ENCODE measurements at places on chromosomes 5 and 9. TPM values are rescaled to one million over a fixed set of nuclear protein-coding genes. Genes with fewer than 3 reads are reported as not detected.

GRCh38 chr9:137459601-137460362 lies 648 bp upstream of the NSMF start:
- H3K27me3 ChIP-seq: no peaks in the 10 kb centered on the region
- no peak for DNase-seq
- H3K36me3 ChIP-seq: peaks cover 7% of the 10 kb centered on the region
- peak overlapping the region; percentile 14 for H3K4me3 ChIP-seq

Gene TMEM267
- total RNA-seq: 6.2 TPM

GRCh38 chr5:143177263-143177983 lies 226.1 kb downstream of the NR3C1 start:
- no peak overlapping the region for H3K4me3 ChIP-seq
- DNase-seq: no peak
- H3K27ac ChIP-seq: no peak overlapping the region
- H3K4me1 ChIP-seq: peaks cover 5% of the 10 kb centered on the region
- H3K27me3 ChIP-seq: no peaks in the 10 kb centered on the region

- no peaks in the 10 kb centered on the region for H3K27me3 ChIP-seq
- no peaks in the 10 kb centered on the region for H3K4me1 ChIP-seq
- H3K4me3 ChIP-seq: no peak overlapping the region
- no peak for DNase-seq
Measured at GRCh38 chr9:86452201-86452828, 98.1 kb upstream of the TUT7 start.

Gene SMIM33
- not detected for total RNA-seq

Gene CTNND2
- 13.8 TPM for total RNA-seq

DNA sequence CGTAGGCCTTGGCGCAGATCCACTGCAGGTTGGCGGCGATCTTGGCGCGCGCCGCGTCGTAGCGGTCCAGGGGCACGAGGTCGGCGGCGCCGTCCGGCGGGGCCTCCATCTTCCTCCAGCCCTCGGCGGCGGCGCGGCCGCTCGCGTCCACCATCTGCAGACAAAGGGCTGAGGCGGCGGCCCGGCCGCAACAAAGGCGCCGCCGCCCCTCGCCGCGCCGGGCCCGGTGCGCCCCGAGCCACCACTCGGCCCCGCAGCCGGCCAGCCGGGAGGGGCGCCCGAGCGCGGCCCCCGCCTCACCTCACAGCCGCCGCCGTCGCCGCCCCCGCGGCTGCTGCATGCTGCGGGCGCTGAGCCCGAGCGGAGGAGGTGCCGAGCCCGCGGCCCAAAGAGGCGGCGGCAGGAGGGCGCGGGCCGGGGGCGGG lies 328 bp downstream of the CAMSAP1 start:
- peak overlapping the region; percentile 67 for H3K27ac ChIP-seq
- DNase-seq: no peak
- peak overlapping the region; percentile 68 for H3K4me3 ChIP-seq
- peaks cover 14% of the 10 kb centered on the region for H3K4me1 ChIP-seq
- peaks cover 2% of the 10 kb centered on the region for H3K36me3 ChIP-seq
- peaks cover 3% of the 10 kb centered on the region for H3K27me3 ChIP-seq

DNA sequence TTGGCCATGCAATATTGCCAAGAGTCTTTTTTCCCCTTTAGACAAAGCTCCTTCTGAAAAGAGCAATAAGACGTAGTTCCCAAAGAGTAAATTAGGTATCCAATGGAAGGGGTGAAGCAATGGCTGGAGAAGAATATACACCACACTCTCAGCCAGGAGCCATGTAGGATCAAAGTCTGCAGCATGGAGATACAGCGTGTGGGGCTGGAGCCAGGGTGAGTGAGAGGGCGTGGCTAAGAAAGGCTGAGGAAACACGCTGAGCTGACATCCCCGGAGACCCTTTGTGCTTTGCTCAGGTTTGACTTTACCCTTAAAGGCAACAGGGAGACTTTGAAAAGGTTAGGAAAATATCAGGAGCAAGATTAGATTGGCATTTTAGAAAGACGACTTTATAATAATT lies 87.1 kb upstream of the ELL2 start:
- no peaks in the 10 kb centered on the region for H3K27me3 ChIP-seq
- DNase-seq: no peak
- no peak overlapping the region for H3K4me3 ChIP-seq
- H3K36me3 ChIP-seq: no peaks in the 10 kb centered on the region

DNA sequence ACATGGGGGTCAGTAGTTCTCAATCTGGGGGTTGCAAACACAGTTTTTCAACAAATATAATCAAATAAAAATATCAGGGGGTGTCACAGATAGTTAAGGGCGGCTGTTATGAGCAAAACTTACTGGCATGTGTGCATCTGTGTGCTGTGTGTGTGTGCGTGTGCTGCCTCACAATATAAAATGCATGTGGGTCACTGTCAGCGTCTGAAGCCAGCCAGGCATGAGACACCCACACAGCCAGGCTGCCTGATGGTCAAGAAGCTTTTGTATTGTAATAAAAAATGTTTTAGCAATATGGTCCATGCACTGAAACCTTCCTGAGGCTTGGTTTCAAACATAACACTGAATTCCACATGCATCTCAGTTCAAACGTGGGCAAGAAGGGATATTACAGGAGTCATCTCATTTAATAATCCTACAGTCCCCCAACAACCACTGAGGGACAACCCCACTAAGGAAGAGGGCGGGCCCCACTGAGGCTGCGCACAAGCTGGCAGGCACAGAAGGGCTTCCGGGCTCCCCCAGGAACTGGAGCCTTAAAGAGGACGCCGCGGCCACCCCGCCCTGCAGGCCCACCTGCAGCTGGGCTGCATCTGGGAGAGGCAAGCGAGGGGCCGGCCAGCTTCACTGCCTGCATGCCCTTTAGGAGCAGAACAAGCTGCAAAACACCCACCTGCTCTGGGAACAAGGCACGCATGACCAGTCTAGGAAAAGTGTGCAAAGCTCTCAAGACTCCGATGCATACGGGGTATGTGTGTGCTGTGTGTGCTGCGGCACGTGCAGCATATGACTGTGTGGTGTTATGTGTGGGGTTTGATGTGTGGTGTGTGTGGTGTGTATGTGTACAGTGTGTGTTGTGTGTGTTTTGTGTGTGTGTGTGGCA lies 14.1 kb downstream of the SEMA4D start:
- H3K27ac ChIP-seq: no peak overlapping the region
- H3K4me1 ChIP-seq: peaks cover 2% of the 10 kb centered on the region
- no peak overlapping the region for H3K4me3 ChIP-seq
- no peaks in the 10 kb centered on the region for H3K27me3 ChIP-seq
- DNase-seq: no peak
- no peaks in the 10 kb centered on the region for H3K36me3 ChIP-seq

DNA sequence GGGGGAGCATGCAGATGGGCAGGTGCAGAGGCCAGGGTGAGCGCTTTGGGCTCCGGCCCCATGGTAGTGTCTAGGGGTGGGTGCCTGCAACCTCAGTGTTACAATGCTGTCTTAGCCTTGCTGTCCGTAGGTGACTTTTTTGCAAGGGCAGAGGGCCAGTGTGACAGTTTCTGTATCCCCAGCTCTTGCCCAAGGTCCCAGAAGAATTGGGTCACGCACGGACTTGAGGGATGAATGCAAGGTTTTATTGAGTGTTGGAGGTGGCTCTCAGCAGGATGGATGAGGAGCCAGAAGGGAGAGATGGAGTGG lies 492.5 kb downstream of the AGTPBP1 start:
- H3K27ac ChIP-seq: no peak overlapping the region
- no peaks in the 10 kb centered on the region for H3K36me3 ChIP-seq
- H3K4me1 ChIP-seq: no peaks in the 10 kb centered on the region
- no peak for DNase-seq
- H3K27me3 ChIP-seq: no peaks in the 10 kb centered on the region
- H3K4me3 ChIP-seq: no peak overlapping the region

- DNase-seq: no peak
- H3K4me3 ChIP-seq: no peak overlapping the region
- H3K27ac ChIP-seq: no peak overlapping the region
- peaks cover 2% of the 10 kb centered on the region for H3K4me1 ChIP-seq
Measured at GRCh38 chr5:82792096-82792495, 285.1 kb downstream of the TMEM167A start.

- no peaks in the 10 kb centered on the region for H3K27me3 ChIP-seq
- no peak overlapping the region for H3K27ac ChIP-seq
- H3K36me3 ChIP-seq: no peaks in the 10 kb centered on the region
- H3K4me1 ChIP-seq: 0 out of 2 replicates have a peak, but pooled peaks cover 2% of the 10 kb centered on the region
Measured at GRCh38 chr5:17096952-17097695, 120.3 kb upstream of the BASP1 start.

DNA sequence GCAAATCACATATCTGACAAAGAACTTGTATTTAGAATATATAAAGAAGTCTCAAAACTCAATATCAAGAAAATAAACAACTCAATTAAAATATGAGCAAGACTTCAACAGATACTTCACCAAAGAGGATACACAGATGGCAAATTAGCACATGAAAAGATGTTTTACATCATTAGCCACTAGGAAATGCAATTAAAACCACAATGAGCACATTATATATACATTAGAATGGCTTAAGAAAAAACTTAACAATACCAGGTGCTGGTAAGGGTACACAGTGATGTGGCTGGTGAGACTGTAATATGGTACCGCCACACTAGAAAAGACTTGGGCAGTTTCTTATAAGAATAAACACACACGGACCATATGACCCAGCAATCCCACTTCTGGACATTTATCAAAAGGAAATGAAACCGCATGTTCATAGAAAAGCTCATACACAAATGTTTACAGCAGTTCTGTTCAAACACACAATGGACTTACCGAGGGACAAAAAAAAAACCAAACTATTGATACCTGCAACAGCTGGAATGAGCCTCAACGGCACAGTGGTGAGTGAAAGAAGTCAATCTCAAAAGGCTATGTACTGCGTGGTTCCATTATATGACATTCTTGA lies 27.6 kb downstream of the SEMA4D start:
- H3K27me3 ChIP-seq: no peaks in the 10 kb centered on the region
- H3K36me3 ChIP-seq: 0 out of 2 replicates have a peak, but pooled peaks cover 3% of the 10 kb centered on the region
- H3K27ac ChIP-seq: no peak overlapping the region
- H3K4me1 ChIP-seq: peaks cover 28% of the 10 kb centered on the region
- H3K4me3 ChIP-seq: no peak overlapping the region
- DNase-seq: no peak

Gene PRXL2C
- 8.3 TPM for total RNA-seq

Gene MTMR12
- 49.3 TPM for total RNA-seq

Gene CDKN2B
- 0.31 TPM for total RNA-seq

DNA sequence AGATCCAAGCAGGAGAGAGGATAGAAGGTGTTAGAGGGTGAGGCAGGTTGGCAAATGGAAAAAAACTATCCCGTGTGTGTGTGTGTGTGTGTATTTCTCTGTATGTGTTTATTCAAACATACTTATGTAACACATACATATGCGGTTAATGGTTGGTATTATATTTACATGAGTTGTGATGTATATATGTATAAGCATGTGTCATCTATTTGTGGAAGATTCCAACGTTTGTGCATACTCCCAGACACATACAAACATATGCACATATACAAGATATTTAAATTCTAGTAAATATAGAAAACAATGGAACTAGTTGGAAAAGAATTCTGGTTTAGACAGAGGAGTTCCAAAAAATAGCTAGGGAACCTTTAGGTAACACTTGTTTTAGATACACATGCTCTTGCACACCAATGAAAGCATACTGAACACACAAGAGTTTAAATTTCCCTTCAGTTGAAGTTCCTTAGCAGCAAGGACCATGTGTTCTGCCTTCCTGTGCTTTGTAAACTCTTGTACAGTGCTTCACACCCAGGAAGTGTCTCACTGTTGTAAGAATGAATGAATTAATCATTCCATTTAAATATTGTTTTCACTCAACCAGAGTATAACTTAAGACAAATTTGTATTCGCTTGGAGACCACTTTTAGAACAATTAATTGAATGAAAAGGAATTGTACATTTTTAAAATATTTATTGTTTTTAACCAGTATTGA lies 257.8 kb downstream of the FER start:
- no peaks in the 10 kb centered on the region for H3K36me3 ChIP-seq
- DNase-seq: no peak
- H3K27me3 ChIP-seq: no peaks in the 10 kb centered on the region
- no peak overlapping the region for H3K4me3 ChIP-seq
- H3K4me1 ChIP-seq: no peaks in the 10 kb centered on the region

DNA sequence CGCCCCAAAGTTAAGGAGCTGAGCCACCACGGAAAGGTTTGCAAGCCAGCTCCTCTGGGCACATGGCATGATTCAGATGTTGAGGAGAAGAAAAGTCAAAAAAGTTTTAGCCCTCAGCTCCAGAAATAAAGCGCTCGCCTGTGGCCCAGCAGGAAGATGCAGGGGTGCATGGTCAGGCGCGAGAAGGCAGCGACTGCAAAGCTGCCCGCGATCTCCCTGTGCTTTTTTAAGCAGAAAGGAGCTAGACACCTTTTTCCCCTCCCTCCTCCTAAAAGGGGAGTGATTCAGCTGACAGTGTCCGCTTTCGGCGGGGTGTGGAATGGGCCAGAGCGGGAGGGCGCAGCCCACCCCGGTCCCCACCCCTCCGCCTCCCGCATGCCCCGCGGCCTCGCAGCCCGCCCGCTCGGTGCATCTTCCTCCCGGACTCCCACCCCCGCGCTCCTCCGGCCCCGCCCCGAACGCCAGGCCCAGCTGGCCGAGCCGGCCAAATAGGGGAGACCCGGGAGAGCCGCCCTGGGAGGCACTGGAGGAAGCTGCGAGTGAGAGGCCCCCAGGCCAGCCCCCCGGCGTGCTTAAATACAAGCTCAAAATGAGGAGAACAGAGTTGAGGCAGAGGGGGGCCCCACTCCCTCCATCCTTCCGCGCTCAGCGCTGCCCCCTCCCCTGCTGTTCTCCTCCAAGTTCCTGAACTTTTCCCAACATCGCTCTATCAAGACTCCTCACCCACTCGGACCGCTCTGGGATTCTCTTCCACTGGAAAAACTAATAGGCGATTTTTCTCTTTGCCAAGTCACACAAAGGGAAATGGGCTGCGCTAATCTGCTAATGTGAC lies at the start of gene ADAMTS12:
Gene ADAMTS12, minus strand, starts transcription at position 203 of the 832 bp plus-strand sequence. Its CDS starts 134 bp downstream, at position 69.
- DNase-seq: peak; percentile 81
- no peaks in the 10 kb centered on the region for H3K36me3 ChIP-seq
- peaks cover 4% of the 10 kb centered on the region for H3K4me1 ChIP-seq
- H3K4me3 ChIP-seq: peak within 1 kb of the TSS; percentile 52

DNA sequence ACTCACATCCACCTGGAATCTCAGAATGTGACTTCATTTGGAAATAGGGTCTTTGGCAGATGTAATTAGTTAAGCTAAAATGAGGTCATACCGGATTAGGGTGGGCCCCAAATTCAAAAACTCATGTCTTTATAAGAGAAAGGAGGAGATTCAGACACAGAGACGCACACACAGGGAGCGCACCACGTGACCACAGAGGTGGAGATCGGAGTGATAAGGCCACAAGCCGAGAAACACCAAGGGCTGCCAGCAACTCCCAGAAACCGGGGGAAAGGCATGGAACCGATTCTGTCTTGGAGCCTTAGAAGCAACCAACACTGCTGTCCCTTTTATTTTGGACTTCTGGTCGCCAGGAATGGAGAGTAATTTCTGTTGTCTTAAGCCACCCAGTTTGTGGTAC lies 31.8 kb upstream of the LMX1B start:
- no peak for DNase-seq
- H3K27ac ChIP-seq: no peak overlapping the region
- H3K4me3 ChIP-seq: no peak overlapping the region
- H3K4me1 ChIP-seq: peaks cover 7% of the 10 kb centered on the region
- no peaks in the 10 kb centered on the region for H3K36me3 ChIP-seq

GRCh38 chr5:34045023-34045422 lies 2.0 kb upstream of the C1QTNF3 start:
- no peaks in the 10 kb centered on the region for H3K27me3 ChIP-seq
- H3K4me3 ChIP-seq: no peak overlapping the region
- H3K27ac ChIP-seq: no peak overlapping the region
- H3K4me1 ChIP-seq: no peaks in the 10 kb centered on the region
- H3K36me3 ChIP-seq: no peaks in the 10 kb centered on the region
- no peak for DNase-seq

Gene NEUROG1
- not detected for total RNA-seq
